AG04449 (cell line): ENCODE measurements at places on chromosomes 11 and 22.

DNA sequence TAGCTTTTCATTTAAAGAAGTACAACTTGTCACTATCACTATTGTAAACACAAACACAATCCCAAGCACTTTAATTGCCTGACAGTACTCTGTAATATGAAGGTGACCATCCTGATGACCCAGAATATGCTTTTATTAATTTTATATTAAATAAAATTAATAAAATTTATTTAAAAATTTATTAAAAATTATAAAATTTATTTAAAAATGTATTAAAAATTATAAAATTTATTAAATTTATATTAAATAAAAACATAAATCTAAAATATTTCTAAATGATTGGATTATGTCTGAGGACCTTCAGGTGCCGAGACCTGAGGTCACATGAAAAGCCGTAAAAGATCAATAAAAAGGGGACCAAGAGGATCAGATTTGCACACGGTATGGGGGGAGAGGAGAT is 229.8 kb upstream of the KIRREL3 start:
- DNase-seq, result no peak

- no peak for DNase-seq
Observed at GRCh38 chr11:113270080-113270479, 44.3 kb upstream of the TTC12 start.

DNA sequence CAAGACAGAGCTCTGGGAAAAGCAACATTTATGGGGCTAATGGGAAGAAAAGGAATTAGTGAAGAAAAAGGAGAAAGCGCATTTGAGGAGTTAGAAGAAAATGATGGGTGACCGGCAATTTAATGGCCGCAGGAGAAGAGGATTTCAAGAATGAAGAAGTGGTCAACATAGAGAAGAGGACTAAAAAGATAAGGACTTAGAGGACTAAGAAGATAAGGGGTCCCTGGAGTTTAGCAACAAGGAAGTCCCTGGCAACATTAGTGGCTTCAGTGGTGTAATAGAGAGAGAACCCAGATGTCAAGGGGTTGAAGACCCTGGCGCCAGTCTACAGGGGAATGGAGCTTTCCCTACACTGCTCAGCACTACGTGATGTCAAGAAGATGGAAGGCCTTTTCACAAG is 32.3 kb downstream of the WEE1 start:
- no peak for DNase-seq

DNA sequence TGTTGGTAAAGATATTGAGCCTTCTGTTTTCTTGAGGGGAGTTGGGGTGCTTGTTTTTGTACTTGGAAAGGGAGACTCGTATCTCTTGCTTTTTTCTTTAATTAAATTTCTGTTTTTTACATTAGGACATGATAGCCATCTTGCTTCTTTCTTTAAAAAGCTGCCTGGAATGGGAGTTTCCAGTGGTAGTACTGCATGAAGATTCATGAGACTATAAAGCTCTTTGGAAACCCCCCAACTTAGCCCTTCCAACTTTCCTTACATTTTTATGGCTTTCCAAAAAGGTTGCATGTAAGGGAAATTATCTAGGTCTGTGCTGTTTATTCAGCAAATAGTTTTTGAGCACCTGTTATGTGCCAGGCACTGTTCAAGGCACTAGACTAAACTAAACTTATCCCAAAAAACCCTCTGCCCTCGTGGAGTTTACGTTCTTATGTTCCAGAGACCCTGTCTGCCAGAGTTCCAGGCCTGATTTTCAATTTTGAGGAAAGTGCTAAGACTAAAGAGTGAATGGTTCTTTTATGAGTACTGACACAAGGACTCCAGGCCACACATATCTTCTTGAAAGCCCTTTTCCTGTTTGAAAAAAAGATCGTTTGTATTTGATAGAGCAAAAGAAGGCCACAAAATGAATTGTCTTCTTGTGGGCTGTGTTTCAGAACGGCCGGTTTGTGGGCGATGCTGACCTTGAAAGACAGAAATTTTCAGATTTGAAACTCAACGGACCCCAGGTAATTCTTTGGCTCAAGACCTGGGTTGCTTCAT is 31.9 kb downstream of the CTNND1 start:
- DNase-seq, result no peak

GRCh38 chr11:67113231-67113721 is 5.8 kb upstream of the KDM2A start:
- DNase-seq, result no peak

- DNase-seq, result no peak
Observed at GRCh38 chr11:85679576-85679975, 6.4 kb downstream of the CCDC89 start.

DNA sequence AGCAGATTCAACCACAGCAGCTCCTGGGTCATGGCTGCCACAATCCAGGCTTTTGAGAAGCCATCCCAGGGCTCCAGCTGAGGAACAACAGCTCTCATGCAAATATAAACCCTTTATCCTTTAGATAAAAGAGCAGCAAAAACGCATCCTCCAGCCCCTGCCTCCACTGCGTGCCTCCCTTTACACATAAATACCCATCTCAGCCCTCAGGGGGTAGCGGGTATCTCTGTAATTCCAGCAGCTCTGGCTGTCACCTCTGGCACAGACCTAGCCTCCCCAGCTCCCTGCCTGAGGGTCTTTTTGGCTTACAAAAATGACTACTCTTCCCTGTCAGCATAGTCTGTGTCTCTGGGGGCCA is 21.6 kb downstream of the LMO1 start:
- DNase-seq, result no peak

DNA sequence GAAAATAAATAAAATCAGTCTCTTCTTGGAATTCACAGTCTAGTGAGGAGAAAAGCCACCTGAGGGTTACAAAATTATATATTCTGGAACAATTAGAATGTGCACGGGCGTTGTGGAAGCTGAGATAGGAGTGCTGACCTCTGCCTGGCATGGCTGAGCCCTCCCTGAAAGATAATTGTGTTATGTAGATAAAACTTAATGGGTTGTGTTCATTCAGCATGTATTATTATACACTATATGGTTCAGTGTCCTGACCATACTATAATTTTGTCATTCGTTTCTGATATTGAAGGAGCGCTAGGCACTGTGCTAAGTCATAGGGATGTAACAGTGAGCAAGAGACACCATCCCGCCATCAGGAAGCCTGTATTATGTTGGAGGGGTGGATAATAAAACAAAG is 3.7 kb downstream of the ACAT1 start:
- DNase-seq, result no peak
